Stimulated activated CD4-positive, alpha-beta T cell treated with anti-CD3 and anti-CD28 coated beads, Interleukin-2, amount 100 ng/mL, for 4 hours (primary cell): ENCODE measurements at places on chromosomes 1 and 21.
A peak's percentile ranks its signal among the peaks of the same experiment; 100 is the strongest.

- no peak for DNase-seq
Measured at GRCh38 chr1:234702342-234703000, 92.5 kb upstream of the IRF2BP2 start.

DNA sequence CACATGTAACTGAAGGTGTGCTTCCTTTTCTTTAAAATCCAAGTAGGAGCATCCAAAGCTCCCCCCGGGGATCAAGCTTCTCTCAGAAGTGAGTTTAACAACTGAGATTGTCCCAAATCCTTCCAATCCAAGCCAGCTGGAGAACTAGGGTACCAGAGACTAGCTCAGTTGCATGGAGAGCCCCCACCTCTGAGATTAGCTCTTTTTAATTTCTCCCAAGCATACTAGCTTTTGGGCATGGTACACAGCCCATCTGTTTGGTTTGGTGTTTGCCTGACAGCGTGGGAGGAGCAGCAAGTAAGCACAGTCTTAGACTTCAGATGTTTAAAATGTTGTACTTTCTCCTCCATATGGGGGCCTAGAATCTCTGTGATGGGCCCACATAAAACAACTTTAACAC, 142.8 kb downstream of the ASTN1 start:
- DNase-seq = no peak

DNA sequence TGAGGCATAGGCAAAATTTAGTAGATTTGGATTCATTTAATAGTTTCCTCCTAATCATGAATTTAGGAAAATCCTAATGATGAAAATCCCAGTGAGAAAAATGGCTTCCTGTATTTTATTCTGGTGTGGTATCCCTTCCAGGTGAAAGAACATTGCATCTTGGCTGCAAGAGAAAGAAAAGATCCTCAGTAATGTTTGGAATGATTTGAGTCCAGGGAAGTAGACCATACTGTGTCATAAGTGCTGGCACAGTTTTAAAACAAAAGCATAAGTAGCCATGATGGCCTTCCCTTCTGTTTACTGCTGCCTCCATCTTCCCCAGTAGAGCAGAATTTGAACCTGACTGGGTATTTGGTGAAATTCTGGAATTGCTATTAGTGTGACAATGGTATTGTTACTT, 52.8 kb downstream of the CACHD1 start:
- no peak for DNase-seq

- DNase-seq = no peak
Measured at GRCh38 chr1:10615332-10615731, 140.6 kb downstream of the PEX14 start.

GRCh38 chr1:235643837-235644692, 5.5 kb downstream of the GNG4 start:
- no peak for DNase-seq

GRCh38 chr1:22969304-22969709, 3.4 kb downstream of the LACTBL1 start:
- no peak for DNase-seq

- no peak for DNase-seq
Measured at GRCh38 chr1:44827197-44828002, 15.7 kb downstream of the PTCH2 start.

GRCh38 chr1:197234581-197234980, 33.5 kb upstream of the CRB1 start:
- DNase-seq = no peak

DNA sequence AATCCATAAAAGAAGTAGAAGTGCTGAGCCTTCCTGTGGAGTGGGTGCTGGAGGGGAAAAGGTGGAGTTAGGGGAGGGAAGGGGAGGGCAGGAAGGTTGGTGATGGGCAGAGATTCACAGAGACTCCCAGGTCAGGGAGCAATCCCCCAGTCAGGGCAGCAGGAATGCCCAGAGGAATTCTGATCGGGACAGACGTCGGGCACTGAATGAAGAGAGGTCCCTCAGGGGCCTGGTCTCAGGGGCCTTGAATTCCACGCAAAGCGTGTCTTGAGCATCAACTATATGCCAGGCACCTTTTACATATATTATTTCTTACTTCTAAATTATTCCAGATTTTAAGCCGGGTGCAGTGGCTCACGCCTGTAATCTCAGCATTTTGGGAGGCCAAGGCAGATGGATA, 7.2 kb upstream of the PADI1 start:
- DNase-seq = no peak

- DNase-seq = peak; percentile 57
Measured at GRCh38 chr21:42463861-42464515, 32.0 kb downstream of the RSPH1 start.

DNA sequence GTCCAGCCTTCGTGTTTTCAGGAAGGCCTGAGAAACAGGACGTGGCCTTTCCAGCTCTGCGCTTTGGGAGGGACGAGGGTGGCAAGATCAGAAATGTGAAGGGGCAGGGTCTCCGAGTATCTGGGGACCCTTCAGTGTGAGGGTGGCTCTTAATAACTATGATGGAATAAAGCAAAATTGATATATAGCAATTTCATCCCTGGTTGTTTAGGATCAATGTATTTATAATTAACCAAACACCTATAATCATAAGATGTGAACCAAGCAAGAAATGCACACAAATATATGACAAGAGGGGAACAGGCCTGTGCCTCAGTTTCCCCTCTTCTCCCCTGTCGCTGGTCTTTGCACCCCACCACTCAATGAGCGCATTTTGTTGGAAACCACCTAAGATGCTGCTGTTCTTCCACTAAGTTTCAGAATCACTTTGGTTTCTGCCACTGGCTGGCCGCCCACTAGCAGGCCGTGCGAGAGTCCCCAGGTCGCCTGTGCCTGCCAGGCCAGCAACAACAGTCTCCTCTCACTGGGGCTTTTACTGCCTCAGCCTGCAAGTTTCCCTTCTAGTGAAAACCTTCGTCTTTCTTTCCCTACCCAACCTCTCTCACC, 36.6 kb downstream of the UBASH3A start:
- no peak for DNase-seq

- peak; percentile 39 for DNase-seq
Measured at GRCh38 chr1:12063141-12064072, at the start of gene TNFRSF8. TNFRSF8 (plus strand) TSS chr1:12063303; CDS start chr1:12063599, 296 bp downstream.

DNA sequence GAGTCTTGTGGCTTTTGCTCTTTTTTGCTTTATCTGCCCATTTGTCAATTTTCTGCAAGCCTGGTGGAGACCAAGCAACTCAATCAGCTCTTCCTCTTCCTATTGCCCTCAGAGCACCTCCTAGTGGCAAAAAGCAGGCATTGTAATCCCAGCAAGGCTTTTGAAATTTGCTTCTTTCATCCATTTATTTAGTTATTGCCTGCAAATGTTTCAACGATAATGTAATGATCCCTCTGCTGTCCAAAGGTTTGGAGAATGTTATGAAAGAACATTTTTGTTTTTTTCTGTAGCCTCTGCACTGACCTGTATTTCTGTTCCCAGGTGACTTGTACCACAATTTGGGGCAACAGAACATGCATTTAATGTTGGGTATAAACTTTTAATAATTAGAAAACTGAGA, 127.8 kb downstream of the GABPA start:
- no peak for DNase-seq

GRCh38 chr1:176243746-176244145, 36.7 kb upstream of the COP1 start:
- DNase-seq = no peak

DNA sequence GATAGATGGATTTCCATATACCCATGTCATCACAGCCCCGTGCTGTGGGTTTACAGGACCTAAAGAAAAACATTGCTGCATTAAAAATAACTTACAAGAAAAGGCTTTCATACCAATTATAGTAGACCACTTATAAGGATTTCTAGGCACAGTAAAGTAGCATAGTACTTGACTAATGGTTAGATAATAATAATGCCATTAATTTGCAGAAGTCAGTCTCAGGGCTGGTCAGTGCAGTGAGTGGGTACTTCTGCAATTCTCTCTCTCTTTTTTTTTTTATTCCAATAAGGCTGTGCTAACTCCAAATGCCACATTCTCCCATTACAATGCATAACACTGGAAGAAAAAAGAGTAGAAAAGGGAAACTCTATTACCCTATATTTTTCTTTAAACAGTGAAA, 73.1 kb upstream of the TMPRSS15 start:
- DNase-seq = no peak

DNA sequence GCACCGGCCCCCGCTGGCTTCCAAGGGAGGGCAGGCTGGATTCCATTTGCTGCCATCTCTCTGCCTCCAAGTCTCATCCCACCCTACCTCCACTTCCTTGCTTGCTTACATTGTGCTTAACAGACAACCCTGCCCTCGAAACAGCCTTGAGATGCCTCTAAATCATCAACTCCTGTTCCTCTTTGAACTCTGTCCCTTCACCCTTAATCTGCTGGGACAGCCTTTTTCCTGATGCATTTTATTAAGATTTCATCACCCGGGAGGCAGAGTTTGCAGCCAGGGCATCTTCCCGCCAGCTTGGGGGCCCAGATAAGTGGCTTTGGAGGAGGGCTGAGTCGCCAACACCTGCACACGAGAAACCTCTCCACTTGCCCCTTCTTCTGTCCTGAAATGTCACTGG, 192.5 kb downstream of the KAZN start:
- DNase-seq = no peak
